ENCODE measurements at places on chromosomes 7 and 10.

- no peak for DNase-seq
Measured at GRCh38 chr7:28990200-28990960, 32.2 kb upstream of the TRIL start.

- no peak for DNase-seq
Measured at GRCh38 chr10:43901744-43902504, 253.2 kb upstream of the ZNF32 start.

GRCh38 chr7:137403353-137403695 is 59.8 kb upstream of the PTN start:
- no peak for DNase-seq

- no peak for DNase-seq
Measured at GRCh38 chr10:113128450-113129070, 178.5 kb downstream of the TCF7L2 start.

DNA sequence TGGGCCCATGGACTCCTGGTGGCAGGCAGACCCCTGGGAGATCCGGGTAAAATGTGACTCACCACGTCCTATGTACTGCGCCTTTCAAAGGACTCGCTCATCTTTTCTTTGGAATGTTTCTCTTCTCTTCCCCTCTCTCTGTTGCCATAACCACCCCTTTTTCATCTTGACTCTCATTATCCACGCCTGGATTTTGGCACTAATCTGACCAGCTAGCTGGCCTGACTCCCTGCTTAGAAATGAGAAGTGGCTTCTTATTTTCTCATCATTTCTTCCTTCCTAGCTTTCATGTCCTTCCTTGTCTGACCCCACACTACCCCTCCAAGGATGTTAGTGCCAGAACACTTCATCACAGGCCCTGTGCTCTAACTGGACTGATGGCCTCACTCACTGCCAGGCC is 98.0 kb upstream of the FAM171A1 start:
- DNase-seq: no peak

DNA sequence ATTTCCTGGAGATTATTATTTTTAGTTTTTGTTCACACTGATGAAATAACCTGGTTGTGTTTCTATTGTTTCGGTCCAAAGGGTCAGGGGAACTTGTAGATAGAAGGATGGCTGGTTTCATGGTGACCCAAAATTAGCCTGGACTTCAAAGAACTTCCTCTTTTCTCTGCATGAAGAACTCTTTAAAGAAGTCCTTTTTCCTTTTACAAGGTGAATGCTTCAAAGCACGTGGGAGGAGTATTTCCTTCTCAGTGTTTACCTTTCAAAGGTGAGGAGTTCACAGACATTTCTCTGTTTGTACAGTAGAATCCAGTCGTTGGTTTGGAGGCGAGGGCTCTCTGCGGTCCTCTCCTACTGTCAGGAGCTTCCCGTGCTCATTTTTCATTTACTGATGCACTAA is 561.7 kb downstream of the GATA3 start:
- no peak for DNase-seq
